ENCODE measurements at places on chromosomes 6 and 20.

DNA sequence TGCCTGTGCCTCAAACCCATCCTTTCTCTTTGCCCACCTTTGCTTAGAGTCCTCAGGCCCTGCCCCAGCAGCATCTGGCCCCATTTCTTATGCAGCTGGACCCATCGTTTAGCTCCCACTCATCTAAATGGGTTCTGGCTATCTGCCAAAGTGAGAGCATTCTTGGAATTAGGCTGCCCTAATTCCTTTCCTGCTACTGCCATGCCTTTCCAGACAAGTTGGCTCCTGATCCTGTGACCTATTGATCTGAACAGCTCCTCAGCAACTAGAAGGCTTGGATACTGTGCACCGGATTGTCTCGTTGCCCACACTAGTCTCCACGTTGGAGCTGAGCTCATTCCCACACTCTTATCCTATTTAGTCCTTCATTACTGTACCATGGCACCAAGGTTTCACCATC lies 22.9 kb downstream of the DZANK1 start:
- no peak for DNase-seq

DNA sequence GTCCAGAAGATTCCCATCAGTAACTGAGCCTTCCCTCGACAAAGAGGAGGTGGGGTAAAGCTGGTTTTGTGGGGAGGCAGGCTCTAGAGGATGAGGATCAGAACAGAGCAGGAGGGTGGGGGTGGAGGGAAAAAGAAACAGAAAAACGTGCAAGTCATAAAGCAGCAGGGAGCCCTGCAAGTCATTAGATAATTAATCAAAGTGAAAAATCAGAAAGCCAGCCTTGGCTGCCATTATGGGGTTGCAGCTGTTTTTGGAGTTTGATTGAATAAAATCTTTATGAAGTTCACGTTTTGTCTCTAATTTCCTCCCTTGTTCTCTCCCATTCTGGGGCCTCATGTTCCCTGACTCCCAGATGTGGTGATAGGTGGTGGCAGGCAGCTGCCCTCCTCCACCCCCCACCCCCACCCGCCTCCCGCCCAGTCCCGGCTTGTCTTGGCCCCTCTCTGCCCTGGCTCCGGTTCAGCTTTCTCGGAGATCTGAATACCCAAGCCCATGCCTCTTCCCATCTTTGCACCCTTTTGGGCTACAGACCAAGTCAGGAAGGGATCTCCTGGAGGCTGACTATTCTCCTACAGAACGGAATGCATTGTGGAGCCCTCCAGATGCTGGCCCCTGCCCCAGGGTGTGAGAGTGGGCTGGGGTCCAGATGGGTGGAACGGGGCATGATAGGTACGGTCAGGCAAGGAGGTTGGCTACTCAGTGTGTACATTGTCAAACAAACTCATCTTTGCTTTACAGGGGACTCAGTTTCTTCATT lies 141.8 kb downstream of the CDC5L start:
- no peak for DNase-seq

- no peak for DNase-seq
These were observed 50.5 kb downstream of the CFAP61 start for GRCh38 chr20:20102716-20103258.

DNA sequence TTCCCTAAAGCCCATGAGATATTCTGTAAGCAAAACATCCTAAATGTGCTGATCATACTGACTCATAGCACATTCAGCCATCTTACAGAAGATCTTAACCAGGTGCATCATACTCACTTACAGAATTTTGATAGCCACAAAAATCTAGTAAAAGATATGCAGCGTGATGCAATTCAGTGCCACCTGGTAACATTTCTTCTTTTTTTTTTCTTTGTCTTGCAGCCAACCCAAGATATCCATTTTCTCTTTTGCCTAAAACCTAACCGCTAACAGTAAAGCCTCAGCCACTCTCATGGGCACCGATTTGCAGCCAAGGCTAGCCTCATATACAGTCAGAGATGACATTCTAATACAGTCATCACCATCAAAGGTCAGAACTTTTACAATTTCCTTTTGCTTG lies 293.3 kb downstream of the HACE1 start:
- DNase-seq = no peak

DNA sequence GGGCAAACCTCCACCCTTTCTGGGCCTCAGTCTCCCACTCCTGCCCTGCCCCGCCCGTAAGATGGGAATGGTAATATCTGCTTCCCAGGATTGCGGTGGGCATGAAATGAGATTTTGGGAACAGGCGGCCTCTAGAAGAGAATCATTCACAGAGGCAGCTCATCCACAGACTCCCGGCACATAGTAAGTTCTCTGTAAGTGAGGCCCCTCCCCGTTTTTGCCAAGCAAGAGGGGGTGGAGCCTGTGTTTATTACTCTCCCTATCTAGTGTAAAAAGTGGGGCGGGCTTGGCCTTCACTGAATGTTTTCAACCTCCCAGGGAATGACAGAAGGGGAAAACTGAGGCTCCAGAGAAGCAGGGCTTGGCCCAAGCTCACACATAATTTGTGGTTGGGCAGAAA lies 20.0 kb downstream of the SUN5 start:
- DNase-seq = no peak

DNA sequence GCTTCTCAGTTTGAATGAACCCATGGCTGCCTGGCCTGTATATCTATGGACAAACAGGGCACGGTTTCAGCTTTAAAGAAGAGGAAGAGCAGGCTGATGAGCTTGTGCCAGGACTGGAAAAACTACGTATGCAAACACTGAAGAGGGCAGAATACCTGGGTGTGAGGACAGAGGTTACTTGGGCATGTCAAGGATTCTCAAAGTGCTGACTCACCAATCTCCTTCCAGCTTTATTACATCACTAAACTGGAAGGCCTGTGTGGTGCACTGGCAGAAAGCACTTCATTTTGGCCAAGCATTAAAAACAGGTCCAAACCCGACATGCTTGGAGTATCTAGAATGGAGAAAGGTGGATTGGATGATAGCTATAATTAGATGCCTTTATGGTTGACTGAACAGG lies 95.2 kb downstream of the GMPR start:
- no peak for DNase-seq

DNA sequence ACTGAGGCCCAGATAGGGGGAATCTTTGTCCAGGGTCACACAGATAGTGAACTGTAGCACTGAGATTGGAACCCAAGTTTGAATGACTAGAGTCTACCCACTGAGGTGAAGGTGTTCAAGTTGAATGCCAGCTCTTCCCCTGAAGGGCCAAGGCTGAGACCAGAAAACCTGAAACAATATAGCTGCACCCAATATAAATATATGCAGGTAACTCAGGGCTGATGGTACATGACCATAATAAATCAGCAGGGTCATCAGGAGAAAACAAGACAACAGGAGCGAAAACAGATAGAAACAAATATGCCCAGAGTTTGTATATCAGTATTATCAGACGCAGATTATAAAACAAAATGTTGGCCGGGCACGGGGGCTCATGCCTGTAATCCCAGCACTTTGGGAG lies 4.0 kb upstream of the RBCK1 start:
- no peak for DNase-seq

DNA sequence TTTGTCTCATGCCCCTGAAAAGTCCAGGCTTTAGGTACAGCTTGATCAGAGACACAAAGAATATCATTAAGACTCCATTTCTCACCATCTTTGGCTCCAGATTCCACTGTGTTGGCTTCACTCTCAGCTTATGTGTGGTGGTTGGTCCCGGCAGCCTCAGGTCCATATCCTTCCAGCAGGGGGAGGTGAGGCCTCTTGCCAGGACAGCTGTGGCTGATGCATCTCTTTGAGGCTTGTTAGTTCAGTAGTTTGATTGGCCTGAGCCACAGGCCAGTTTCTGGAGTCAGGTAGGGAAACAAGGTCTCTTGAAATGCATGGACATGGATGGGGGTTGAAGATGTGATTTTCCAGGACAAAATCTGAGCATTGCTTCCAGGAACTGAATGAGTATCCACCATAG lies 62.4 kb downstream of the JAG1 start:
- DNase-seq = no peak

DNA sequence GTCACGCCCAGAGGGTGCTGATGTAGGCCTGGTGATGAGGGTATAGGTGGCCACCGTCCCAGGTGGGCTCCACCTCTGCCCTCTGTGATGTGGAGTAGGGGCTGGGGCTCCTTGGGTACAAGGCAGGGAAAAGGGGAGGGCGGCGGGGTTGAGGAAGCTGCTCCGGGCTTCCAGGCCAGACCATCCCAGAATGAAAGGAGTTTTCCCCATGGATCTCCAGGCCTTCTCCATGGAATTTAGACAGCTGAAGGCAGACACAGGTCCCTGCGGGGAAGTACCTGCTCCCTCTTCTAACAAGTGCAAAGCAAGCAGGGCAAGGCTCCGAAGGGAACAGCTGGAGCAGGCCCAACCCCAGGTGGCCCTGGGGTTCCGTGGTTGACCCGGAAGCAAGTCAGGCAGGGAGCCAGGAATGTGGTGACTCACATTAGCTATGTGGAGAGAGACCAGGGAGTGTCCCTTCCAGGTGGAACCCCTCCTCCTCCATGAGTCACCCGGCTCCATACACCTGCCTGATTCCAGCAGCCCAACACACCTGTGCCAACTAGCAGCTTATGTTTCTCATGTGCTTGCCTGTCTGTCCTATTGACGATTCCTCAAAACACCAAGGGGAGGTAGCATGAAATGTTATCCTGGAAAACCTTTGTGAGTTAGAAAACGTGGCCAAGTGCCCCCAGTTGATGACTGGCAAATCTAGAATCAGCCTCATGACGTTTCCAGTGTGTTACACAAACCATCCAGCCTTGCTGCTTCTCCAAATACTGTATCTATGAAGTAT lies 59.7 kb upstream of the SNX9 start:
- DNase-seq = no peak
